AG09309 (cell line): ENCODE measurements at places on chromosomes 1 and 21.

- no peak for DNase-seq
These were observed 662.6 kb downstream of the MATN1 start for GRCh38 chr1:30060738-30061137.

DNA sequence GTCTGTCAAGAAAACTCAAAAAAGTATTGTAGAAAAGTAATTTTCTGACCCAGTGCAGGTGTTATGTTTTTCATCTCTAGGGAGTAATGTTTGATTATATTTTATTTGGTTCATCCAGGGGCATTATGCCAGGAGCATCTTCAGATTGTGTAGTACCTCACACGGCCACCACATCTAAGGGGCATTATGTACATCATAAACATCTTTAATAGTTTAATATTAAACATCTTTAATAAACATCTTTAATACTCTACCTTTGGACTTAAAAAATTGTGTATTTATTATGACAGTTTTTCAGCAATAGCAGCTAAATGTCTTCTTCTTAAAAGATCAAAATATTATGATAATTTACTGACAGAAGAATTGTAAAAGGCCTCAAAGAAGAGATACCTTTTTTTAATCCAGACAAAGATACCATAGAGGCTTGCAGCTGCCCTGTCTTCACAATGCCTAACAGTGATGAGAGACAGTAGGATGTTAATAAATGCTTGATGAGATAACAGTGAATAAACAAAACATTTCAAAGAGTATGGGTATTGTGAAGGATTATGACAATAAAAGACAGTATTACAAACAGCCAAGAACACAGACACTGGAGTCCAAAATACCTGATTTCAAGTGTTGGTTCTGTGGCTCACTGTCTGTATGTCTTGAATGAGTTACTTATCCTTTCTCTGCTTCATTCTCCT is 240.9 kb upstream of the ADGRL2 start:
- no peak for DNase-seq

- DNase-seq = no peak
These were observed 108.9 kb upstream of the ZBTB40 start for GRCh38 chr1:22342734-22343191.

DNA sequence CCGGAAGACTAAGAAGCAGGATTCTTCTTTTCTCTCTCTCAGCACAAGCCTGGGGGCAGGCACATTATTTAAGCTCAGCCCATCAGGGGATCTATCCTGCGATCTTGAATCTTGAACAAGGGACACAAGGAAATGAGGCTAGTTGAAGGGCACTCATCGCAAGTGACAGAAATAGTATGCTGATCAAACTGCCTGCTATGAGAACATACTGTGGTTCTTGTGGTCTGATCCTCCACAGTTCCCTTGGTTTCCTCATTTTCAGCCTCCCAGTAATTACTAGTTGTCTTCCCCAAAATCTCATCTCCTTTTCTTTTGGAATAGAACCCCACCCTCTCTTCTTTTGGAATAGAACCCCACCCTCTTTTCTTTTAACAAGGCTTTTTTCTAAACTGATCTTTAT is 6.5 kb downstream of the ANKRD45 start:
- DNase-seq = no peak

DNA sequence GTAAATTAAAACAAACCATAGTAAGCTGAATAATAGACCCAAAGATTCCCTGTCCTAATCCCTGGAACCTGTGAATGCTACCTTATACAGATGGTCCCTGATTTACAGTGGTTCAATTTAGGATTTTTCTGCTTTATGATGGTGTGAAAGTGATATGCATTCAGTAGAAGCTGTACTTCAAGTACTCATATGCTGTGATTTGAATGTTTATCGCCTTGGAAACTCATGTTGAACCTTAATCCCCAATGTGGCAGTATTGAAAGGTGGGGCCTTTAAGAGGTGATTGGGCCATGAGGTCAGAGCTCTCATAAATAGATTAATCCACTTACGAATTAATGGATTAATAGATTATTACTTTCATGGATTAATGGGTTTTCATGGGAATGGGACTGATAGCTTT is 10.6 kb upstream of the RRP15 start:
- no peak for DNase-seq

DNA sequence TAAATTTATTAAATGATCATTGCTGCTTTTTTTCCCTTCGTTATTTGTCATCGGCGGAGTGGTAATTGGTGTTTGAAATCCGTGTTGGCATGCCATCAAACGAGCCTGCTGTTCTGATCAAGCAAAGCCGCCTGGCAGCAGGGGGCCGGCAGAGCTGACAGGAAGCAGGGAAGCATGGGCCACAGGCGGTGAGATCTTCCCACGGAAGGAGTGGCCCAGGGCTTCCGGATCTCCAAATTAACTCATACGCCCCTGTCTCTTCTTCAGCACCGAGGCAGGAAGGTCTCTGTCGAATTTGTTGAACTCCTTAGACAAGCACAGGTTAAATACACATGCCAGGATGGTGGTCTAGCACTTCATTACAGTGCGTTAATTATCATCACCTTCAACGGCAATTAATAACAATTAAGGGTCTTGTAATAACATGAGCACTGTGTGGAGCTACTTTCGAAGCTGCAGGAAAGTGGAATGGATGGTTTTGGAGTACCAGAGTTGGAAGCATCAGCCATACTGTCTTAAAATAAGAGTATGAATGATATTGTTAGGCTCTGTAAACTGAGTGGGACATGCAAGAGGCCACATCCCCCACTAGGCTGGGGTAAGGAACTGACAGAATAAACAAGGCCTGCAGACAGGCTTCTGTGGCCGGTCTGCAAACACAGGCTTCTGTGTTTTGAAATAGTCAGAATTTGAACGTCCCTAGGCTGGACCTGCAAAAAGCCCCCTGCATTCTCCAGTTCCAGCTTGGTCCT is 199.4 kb upstream of the DAB1 start:
- no peak for DNase-seq

GRCh38 chr1:22045604-22046228 is 6.8 kb upstream of the CDC42 start:
- DNase-seq = no peak

- DNase-seq = no peak
These were observed 165.3 kb downstream of the PGBD5 start for GRCh38 chr1:230260831-230261230.

DNA sequence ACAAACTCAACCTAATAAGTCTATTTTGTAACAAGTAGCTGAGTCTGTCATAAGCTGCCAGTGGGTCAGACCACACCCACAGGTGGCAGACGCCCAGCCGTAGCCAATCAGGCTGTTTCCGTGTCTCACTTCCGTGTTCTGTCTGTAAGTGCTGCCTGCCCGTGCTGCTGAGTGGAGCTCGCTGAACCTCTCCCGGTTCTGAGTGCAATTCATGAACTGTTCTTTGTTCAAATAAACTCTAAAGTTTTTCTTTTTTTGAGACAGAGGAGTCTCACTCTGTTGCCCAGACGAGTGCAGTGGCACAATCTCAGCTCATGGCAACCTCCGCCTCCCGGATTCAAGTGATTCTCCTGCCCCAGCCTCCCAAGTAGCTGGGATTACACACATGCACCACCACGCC is 25.1 kb downstream of the POFUT2 start:
- DNase-seq = no peak

DNA sequence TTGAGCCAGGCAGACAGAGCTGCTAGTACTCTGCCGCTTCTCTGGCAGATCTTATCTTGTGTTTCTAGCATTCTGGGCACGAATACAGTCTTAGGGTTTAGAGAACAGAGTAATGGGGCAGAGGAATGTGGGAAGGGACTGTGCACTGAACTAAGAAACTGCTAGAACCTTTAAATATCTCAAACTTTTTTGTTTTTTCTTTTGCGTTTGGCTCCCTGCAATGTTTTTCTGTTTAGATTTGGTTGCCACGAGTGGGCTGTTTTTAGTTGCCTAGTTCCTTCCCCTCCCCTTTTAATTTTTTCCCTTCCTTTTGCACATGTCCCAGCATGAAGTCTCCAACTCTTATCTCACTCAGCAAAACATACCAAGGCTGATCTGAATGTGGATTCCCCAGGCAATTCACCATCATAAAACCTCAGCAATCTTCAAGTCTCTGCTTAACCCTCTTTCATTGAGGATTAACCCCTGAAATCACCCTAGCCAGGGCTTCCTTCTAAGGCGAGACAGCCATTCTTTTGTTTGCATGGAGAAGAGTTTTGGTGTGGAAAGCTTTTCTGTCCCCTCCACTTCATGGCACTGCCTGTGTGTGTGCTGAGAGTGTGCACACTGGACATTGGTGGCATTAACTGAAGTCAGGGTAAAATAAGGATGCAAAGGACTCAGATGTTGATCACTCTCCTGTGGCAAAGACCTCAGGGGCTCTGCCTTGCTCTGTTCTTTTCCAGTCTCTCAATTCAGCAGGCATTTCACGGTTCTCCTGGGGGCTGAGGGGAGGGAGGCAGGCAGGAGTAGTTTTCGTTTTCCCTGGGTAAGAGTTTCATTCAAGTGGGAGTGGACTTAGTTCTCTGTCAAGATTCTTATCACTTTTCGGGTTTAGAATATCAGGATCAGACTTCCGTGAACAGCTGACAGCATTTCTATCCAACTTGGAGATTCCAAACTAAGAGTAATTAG is 2.8 kb upstream of the ATF3 start:
- no peak for DNase-seq

DNA sequence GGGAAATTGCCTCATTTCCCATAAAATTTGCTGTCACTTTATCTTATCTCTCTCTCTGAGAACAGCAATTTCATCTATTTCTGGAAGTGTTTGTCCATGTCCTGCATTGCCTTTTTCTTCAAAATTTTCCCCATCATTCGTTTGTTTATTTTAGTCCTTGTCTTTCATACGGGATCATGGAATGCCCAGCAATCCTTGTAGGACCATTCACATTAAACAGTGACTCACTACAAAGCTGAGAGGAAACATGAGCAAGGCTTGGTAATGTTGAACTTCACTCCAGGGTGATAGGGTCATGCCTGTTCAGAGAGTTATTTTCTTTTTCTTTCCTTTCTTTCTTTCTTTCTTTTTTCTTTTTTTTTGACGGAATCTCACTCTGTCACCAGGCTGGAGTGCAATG is 32.2 kb upstream of the HNRNPU start:
- peak; percentile 44 for DNase-seq

DNA sequence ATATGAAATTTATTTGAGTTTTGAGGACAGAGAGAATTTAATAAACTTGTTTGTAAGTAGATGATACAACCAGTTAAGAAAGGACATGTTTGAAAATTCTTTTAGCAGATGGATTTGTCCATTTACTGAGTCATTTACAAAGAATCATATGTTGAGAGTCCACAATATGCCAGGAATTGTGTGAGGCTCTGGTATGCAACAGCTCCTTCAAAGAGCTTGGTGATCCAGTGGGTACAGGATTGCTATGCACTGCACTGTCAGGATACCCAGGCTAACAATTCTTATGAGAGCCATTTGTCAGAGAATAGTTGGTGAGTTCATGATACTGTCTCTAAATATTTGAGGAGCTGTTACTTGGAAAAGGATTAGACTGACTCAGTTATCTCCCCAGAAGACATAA is 11.0 kb downstream of the DNM3 start:
- DNase-seq = no peak

GRCh38 chr1:26593385-26593784 is 63.8 kb downstream of the RPS6KA1 start:
- DNase-seq = no peak

- no peak for DNase-seq
These were observed 973.7 kb downstream of the LTN1 start for GRCh38 chr21:28018741-28019669.

DNA sequence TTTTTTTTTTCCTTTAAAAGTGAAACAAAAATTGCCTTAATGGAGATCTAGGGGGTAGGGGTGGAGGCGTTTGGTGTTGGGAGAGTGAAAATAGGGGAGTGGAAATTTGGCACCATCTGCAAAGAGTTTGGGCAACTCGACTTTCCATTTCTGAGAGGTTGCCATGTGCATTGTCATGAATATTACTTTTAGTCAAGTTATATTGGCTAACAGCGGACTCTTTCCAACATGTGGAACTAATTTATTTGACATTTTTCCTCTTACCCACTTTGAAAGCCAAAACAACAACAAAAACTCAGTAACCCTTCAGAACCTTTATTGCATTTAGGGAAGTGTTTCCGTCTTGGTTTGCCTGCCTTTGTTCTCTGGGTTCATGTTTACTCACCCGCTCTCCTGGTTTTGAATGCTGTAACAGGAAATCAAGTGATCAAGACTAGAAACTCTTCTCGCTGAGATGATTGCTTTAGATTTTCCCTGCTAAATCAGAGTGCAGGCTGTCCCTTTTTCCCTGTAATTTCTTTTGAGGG is 70.4 kb downstream of the CACHD1 start:
- peak; percentile 32 for DNase-seq

DNA sequence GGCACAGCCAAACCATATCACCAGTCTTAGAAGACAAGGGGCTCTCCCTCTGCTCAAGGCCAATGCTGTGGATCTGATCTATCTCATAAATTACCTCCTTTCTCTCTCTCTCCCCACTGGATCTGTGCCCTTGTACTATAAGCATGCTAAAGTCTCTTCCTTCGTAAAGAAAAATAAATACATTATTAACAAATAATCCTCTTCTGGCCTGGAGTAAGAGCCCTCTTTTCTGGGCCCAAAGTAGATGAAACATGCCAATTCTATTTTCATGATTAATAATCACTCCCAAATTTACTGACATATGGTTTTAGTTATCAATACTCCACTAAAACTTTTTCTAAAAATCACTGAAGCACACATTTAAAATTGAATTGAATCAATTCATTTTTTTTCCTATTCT is 889.7 kb downstream of the ADGRL2 start:
- DNase-seq = no peak

DNA sequence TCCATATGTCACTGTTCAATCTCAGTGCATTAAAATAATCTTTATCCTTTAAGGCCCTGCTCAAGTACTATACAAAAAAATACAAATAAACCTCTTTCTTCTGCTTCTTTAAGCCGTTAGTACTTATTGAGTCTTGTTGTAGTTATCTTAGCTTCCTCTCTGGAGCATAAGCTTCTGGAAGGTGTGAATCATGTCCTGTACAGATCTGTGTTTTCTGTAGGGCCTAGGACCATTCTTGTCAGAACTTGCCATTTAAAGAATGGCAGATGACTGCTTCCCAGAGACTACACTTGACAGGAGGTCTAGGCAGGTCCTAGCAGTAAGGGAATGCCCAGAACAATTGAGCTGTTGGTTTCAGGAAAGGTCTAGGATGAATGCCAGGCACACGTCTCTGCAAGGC is 12.9 kb downstream of the NEK7 start:
- DNase-seq = no peak

DNA sequence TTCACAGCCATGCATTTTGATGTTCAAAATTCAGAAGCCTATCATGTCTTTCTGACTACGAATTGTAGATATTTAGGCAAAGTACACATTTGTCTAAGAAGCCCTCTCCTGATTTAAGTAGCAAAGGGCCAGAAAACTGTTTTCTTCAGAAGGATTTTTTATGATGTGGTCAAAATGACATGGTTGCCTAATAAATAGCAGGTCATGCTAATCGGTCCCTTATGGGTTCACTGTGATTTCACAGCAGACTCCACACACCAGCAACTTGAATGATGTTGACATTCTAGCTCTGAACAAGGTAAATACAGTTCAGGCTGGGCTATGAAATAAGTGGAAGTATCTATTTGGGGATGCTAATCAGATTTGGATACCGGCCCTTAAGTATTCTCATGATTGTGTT is 178.7 kb upstream of the DPYD start:
- DNase-seq = no peak

GRCh38 chr1:206065547-206066145 is 12.7 kb downstream of the RHEX start:
- no peak for DNase-seq
